HepG2 (cell line): ENCODE measurements at places on chromosomes 12 and 14.

DNA sequence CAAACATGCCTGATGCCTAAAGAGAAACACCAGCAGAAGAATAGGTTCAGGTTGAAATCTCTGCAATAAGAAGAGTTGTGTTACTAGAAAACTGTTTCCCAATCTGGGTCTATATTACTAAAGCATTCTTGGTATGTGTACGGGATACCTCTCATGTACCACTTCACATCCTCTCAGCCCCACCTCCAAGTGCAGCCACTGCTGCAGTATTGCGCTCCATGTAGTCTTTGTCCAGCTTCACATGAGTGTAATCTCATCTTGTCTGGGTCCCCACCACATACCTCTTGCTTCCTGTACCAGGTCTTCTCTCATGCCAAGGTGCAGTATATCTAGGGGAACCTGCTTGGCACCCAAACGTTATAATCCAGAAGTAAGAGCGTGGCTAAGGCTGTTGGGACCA is 187.5 kb upstream of the EEA1 start:
- DNase-seq, result no peak

- DNase-seq, result no peak
Measured at GRCh38 chr14:64149921-64150320, 144.2 kb downstream of the ESR2 start.

- no peak for DNase-seq
Measured at GRCh38 chr12:20120403-20120725, 248.0 kb upstream of the PDE3A start.

DNA sequence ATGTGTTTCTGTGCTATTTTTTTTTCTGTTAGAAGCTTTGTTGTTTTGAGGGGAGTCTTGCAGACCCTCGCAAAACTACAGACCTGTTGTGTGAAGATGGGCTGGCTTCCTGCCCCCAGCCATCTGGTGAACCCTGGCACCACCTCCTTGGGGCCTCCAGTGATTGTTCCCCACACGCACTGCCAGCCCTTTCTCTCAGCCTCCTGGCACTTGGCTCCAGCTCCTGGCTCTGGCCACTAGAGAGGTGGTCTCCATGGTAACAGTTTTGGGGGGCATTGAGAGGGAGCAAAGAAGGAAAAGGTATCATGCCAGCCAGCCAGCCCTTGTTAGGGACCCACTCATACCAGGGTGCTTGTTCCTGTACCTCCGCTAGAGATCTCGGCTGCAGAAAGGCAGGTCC is 176.4 kb upstream of the RPH3A start:
- no peak for DNase-seq

GRCh38 chr12:13875744-13876143 is 105.7 kb downstream of the GRIN2B start:
- DNase-seq, result no peak

DNA sequence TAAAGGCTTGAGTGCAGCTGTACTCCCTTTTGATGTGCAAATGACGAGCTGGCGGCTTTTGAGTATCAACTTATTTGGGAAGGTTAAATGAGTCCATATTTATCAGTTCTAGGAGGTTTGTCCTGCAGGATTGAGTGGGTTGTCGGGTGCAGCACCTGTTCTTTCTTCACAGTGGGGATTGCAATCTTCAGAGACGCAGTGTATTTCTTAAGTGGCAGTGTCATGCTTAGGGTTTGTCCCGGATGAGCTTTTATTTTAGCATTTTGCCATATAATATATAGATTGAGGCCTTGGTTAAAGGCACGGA is 1.2 kb downstream of the FUT8 start:
- no peak for DNase-seq

DNA sequence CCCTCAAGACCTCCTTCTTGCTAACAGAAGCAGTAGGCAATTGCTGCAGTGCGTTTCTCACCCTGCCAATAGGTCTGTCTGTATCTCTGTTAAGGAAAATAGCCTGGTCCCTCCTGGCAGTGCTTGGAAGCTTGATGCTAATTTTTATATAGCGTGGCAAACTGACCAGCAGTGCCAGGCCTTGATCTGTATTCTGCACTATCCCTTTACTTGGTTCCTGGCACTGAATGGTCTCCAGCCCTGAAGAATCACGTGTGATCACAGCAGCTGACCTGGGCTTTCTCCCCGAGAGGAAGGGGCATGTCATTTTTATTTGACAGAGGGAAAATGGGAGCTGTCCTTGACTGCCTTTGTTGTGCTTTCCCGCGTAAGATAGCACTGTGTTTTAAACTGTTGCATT is 48.7 kb upstream of the TRAF3 start:
- DNase-seq, result no peak

DNA sequence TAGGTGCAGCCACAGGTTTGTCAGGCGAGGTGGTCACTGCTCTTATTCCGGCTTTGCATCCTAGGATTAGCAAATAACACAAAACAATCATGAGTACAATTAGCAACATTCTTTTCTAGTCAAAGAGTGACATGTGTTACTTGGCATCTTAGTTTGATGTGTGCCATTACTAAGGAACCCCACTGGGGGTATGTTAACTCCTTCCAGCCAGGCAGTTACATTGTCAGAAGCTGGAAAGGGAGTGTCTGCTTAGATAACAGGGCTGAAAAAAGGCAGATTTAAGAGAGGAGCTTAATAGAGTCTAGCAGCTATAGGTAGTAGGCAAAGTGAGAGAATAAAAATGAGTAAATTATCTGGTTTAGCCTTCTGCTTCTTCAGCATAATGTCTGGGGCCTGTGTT is 30.5 kb upstream of the METAP2 start:
- DNase-seq, result no peak

DNA sequence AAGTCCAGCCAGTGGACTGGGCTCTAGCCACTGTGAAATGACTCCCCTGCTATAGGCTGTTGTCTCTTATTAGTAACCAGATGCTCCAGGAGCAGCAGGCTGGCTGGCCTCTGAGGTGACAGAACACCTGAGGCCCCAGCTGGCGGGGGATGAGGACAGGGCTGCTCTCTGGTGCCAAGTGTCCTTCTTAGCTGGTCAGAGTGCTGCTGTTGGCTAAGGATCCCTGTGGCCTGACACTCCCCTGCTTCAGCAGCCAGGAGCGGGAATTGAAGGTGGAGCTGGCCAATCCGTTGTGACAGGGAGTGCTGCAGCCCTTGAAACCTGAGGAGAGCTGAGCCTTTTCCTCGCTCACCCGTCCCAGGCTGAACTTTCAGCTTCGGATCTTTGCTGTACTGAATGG is 30.7 kb downstream of the TMEM229B start:
- DNase-seq, result no peak

DNA sequence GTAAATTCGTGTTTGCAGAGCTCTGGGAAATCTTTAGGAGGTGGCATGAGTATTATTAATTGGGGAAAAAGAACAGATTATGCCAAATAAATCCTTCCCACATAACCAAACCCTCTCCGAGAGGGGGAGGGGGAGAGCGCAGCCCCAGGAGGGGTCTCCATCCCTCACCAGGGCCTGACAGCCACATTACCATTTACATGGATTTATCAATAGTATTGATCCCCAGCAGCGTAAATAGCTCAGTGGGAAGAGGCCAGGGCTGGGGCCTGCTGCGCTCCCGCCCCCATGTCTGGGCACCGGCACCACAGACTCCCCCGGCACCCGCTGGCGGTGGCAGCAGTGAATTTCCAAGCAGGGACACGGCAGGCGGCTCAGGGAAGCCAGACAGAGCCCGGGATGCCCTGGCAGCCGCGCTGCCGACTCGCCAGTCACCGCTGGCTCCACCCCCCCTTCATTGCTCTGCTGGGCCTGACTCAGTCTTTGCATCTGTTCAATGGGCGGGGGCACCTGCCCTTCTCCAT is 2.4 kb downstream of the NCOR2 start:
- DNase-seq, result no peak

GRCh38 chr12:94010307-94010706 is 138.1 kb upstream of the PLXNC1 start:
- no peak for DNase-seq

- no peak for DNase-seq
Measured at GRCh38 chr12:30725739-30726138, 29.0 kb downstream of the CAPRIN2 start.

GRCh38 chr12:97752129-97752528 is 289.5 kb downstream of the RMST start:
- no peak for DNase-seq

GRCh38 chr12:90489141-90489540 is 465.8 kb downstream of the CCER1 start:
- DNase-seq, result no peak

DNA sequence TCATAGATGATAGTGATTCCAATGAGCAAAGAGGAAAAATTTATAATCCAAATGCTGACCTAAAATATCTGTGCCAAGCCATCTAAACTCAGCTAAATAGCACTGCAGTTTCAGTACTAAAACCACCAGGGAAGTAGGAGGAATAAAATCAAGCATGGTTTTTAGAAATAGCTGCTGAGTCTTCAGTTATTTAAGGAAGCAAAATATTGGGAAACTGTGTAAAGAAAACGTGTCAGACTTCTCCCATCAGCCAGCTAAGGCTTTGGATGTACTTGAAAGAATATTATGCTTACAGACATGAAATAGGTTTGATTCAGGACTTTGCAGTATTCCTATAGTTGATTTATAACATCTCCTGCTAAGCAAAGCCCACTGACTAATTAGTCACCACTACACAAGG is 24.7 kb downstream of the CLEC2D start:
- no peak for DNase-seq

- DNase-seq, result no peak
Measured at GRCh38 chr12:131471946-131472732, 238.8 kb upstream of the SFSWAP start.
